ENCODE measurements at places on chromosomes 11 and 22. TPM values are rescaled to one million over a fixed set of nuclear protein-coding genes. Genes with fewer than 3 reads are reported as not detected.
A peak's percentile ranks its signal among the peaks of the same experiment; 100 is the strongest.

- DNase-seq: peak; percentile 33
Observed at GRCh38 chr11:47270331-47271271, 668 bp downstream of the MADD start.

- DNase-seq: no peak
Observed at GRCh38 chr22:26016916-26017315, 152.3 kb upstream of the SEZ6L start.

- DNase-seq: no peak
Observed at GRCh38 chr11:105226091-105226490, 86.5 kb upstream of the CARD18 start.

- no peak for DNase-seq
Observed at GRCh38 chr11:33160136-33160535, 1.1 kb downstream of the CSTF3 start.

- no peak for DNase-seq
Observed at GRCh38 chr11:44505581-44506054, 59.8 kb upstream of the CD82 start.

- DNase-seq: no peak
Observed at GRCh38 chr11:134755535-134755934, 343.5 kb upstream of the B3GAT1 start.

DNA sequence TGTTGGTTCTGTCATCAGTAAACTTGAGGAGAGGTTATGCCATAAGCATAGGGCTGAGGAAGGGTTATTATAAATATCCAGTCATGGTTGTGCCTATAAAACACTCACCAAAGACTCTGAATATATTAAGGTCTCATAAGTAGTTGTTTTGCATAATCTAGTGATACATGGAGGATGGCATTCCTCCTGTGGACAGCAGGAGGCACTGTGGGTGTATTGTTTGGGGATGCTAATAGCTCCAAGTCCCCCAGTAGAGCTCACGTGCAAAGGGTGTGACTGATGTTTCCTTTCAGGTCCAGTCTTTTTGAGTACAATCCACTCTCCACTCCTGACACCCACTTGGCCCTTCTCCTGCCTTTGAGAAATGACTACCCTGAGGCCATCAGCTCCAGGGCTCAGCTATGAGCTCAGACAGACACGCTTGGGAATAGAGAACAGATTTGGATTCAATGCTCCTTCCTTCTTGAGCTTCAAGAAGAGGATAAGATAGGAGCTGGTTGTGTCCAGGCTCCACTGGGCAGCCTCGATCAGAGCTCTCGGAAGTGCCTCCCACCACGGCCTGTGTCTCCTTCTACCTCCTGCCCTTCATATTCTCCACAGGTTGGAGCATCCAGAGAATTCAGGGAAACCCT is 85.2 kb upstream of the IGLL5 start:
- no peak for DNase-seq

- no peak for DNase-seq
Observed at GRCh38 chr11:88434333-88434976, 96.9 kb upstream of the CTSC start.

- no peak for DNase-seq
Observed at GRCh38 chr11:100769617-100770016, 82.5 kb downstream of the ARHGAP42 start.

- no peak for DNase-seq
Observed at GRCh38 chr22:34851918-34852662, 213.9 kb upstream of the ISX start.

DNA sequence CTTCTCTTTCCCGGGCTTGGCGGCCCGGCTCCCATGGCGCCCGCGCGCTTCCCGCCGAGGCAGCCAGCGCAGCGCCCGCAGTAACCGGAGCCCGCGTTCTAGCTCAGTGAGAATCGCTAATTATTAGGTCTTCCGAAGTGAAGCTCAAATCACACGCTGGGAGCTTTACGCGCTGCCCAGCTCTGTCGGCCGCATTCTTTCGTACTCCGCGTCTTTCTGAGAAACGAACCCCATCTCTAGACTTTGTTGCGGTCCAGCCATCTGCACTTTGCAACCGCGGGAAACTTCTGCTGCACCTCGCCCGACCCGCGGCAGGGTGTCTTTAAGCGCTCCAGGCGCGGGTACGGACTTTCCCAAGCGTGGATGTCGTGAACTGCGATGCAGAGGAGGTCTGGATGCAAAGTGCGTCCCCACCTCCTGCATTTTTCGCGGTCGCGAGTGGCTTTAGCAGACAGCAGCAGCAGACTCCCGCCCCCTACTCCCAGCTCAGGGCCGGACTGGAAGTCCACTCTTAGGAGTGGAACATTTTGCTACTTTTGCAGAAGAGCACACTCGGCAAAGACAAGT is 6.0 kb upstream of the PAX6 start:
- no peak for DNase-seq

DNA sequence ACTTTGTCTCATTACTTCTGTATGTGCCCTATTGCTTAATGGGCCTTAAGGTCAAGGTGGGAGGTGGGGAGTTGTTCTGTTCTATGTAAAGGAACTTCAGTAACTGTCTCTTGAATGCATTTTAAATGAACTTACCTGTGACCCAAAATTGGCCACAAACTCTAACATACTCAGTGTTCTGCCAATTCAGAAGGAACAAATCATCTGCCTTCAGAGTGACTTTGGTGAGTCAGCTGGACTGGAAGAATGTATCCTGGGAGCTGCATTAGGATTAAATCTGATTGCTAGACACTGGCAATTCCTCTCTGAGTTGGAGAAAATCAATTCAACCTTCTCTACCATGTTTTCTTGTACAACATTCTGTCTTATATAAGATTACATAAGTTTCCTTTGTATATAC is 1104.8 kb downstream of the DLG2 start:
- no peak for DNase-seq

- no peak for DNase-seq
Observed at GRCh38 chr11:120183701-120184141, 27.1 kb upstream of the OAF start.

DNA sequence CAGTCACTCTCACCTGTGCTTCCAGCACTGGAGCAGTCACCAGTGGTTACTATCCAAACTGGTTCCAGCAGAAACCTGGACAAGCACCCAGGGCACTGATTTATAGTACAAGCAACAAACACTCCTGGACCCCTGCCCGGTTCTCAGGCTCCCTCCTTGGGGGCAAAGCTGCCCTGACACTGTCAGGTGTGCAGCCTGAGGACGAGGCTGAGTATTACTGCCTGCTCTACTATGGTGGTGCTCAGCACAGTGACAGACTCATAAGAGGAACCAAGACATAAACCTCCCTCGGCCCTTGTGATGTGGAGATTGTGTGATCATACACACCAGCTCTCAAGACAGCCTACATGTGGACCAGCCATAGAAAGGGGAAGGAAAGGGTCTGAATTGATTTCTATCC is 113.3 kb downstream of the ZNF280B start:
- DNase-seq: peak; percentile 87

- DNase-seq: no peak
Observed at GRCh38 chr11:475941-476340, 25.9 kb downstream of the PTDSS2 start.

- DNase-seq: no peak
Observed at GRCh38 chr22:23569716-23570115, 10.4 kb downstream of the IGLL1 start.

DNA sequence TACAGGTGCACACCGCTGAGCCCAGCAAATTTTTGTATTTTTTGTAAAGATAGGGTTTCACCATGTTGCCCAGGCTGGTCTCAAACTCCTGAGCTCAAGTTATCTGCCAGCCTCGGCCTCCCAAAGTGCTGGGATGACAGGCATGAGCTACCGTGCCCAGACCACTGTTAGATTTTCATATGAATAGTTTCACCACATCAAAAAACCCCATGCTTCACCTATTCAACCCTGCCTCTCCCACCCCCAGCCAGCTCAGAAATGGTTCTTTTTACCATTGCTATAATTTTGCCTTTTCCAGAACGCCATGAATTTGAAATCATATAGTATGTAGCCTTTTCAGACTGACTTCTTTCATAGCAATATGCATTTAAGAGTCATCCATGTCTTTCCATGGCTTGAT is 37.9 kb downstream of the CDPF1 start:
- no peak for DNase-seq

MPZL3 gene
- total RNA-seq: 13.6 TPM

CST6 gene
- 13.5 TPM for total RNA-seq

PPP1CA gene
- total RNA-seq: 213 TPM

CASP12 gene
- 4.2 TPM for total RNA-seq

ILK gene
- 101 TPM for total RNA-seq

TUBA8 gene
- total RNA-seq: 3.2 TPM

NXPE1 gene
- total RNA-seq: not detected

COPB1 gene
- total RNA-seq: 179 TPM
